ENCODE measurements at places on chromosomes 4 and X.

- peak; percentile 40 for ATAC-seq
These were observed 48.5 kb upstream of the TSPAN5 start for GRCh38 chr4:98706935-98707334.

GRCh38 chr4:96375367-96375766 lies 535.5 kb downstream of the PDHA2 start:
- no peak for ATAC-seq

DNA sequence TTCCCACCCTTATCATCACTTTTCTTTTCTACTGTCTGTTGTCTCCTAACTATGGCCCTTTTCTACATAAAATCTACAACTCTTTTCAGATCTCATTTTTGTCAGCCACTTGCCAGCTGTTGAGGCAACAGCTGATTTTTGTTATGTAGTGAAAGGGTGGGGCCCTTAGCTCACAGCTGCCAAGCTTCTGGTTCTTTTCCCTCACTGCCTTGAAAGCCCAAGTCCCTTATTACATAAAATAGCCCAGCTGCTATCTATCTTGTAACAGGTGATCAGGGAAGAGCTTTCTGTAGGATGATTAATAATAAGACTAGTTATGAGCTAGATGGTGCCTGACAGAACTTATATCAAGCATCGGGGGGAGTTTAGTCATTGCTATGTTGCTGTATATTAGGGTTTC lies 45.9 kb downstream of the ADGRL3 start:
- peak; percentile 47 for ATAC-seq

- no peak for ATAC-seq
These were observed 525.7 kb upstream of the IGFBP7 start for GRCh38 chr4:57635910-57636309.
